ENCODE measurements at places on chromosomes 5 and 9.

DNA sequence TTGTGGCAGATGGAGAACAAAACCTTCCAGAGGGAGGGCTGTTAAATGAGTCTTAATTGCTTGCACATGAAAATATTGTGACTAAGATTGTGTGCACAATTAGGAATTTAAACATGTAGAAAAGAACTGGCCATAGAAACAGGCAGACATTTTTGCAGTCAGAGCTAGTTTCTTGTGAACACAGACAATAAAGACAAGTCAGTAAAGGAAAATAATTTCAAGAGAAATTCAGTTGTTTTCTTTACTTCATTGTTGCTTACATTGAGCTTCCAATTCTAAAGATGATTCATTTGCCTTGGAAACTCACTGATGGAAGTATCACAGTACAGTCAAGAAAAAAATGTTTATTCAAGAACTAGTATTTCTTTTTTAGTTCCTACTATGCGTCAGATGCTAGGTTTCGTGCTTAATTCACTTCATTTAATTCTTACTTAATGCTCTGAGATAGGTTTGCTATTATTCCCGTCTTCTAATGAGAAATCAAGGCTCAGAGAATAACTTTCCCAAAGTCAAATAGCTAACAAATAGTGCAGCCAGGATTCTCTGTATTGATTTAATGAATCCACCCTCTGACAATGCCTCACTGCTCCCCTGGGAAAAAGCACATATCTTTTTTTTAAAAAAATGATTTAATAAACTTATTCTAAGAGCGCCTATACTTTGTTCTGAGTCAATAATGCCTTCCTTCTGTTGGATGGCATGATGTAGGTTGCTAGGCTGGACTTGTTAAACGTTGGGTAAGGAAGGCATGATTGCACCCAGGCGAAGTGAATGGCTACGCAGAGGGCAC is 581.4 kb downstream of the RAB3C start:
- no peak for DNase-seq

DNA sequence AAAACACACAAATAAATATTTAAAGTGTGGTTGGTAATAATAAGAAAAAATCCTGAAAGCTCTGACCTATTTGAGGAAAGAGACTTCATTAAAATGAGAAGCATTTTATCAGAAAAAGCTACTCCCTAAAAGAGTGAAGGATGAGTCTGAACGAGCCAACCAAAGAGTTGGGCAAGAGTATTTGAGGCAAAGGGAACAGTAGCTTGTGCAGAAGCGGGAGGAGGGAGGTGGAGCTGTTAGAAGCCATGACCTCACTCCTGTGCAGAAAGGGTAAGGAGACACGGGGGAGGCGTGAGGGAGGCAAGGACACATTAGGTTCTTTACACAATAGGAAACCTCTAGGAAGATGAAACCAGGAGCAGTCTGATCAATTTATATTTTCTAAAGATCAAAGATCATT is 29.4 kb downstream of the SH3RF2 start:
- no peak for DNase-seq

DNA sequence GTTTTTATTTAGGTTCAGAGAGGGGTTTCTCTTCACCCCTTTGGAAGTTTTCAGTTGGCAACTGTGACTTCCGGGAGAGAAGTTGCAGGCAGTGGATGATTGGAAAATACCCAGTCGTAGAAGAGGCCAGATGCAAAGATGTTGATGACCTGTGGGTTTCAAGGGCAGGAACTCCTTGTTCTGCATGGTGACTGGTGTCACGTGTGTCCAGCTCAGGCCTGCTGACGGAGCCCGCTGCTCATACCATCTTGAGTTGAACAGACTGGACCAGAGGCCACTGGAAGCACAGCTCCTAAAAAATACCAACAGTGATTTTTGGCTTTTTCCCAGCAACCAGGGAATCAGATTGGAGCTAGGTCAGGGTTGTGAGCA is 243.9 kb upstream of the KLF4 start:
- DNase-seq: peak; percentile 9

GRCh38 chr5:163659568-163659902 is 154.1 kb downstream of the MAT2B start:
- no peak for DNase-seq

GRCh38 chr5:108729242-108729615 is 18.5 kb upstream of the FER start:
- no peak for DNase-seq

- no peak for DNase-seq
Measured at GRCh38 chr5:37892586-37892985, 52.7 kb upstream of the GDNF start.

- DNase-seq: no peak
Measured at GRCh38 chr9:38707885-38708637, 11.9 kb downstream of the FAM240B start.

- no peak for DNase-seq
Measured at GRCh38 chr5:172558076-172558976, 82.7 kb upstream of the NEURL1B start.

GRCh38 chr5:131706281-131706680 is 71.3 kb upstream of the RAPGEF6 start:
- DNase-seq: no peak

GRCh38 chr5:6484899-6485298 is 36.2 kb downstream of the UBE2QL1 start:
- no peak for DNase-seq

DNA sequence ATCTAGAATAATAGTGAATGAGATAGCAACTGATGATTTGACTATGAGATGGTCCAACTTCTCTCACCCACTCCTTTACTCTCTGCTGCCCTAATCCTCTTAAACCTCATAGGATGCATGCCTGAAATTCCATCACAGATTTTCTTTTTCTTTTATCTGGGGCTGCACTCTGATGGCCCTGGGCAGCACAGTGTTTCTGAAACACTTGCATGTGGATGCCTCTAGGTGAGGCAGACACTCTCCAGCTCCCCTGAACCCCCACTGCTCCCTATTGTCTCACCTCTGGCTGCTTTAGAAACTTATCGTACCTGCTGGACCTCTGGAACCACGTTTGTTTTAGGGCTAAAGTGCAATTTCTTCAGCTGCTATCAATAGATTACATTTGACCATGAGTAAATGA is 67.5 kb downstream of the HTR4 start:
- no peak for DNase-seq

- no peak for DNase-seq
Measured at GRCh38 chr9:114619191-114619761, 8.2 kb downstream of the TMEM268 start.

GRCh38 chr9:97617939-97618416 is 15.2 kb downstream of the TSTD2 start:
- DNase-seq: no peak

Data from nucleus accumbens (tissue), 56 donors.